ENCODE measurements at places on chromosomes 12 and 14.

GRCh38 chr12:62689042-62689839 lies 222.6 kb downstream of the MON2 start:
- no peak for DNase-seq

DNA sequence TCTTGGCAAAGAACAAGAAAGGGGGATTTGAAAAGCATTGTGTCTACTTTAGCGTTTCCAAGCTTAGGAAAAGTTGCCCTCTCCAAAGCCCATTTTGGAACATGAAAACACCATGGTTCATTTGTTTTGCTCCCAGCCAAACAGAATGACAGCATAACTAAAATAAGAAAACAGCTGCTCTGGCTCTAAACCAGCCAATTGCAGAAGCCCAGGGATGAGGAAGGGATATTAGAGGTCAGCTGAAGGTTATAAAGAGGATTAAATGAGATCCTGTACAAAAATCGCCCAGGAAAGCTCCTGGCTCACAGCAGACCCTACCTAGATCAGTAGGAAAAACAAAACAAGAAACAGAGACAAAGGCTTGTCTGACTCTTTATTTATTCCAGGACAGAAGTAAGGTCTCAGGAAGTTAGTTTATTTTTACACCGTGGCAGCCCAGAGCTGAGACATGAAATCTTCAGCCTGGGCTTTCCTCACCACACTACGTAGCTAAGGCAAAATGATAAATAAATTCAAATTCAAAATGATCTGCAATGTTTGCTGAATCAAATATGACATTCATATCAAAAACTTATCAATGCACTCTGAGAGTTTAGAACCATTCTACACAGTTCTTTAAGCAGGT lies 25.9 kb downstream of the SPX start:
- no peak for DNase-seq

DNA sequence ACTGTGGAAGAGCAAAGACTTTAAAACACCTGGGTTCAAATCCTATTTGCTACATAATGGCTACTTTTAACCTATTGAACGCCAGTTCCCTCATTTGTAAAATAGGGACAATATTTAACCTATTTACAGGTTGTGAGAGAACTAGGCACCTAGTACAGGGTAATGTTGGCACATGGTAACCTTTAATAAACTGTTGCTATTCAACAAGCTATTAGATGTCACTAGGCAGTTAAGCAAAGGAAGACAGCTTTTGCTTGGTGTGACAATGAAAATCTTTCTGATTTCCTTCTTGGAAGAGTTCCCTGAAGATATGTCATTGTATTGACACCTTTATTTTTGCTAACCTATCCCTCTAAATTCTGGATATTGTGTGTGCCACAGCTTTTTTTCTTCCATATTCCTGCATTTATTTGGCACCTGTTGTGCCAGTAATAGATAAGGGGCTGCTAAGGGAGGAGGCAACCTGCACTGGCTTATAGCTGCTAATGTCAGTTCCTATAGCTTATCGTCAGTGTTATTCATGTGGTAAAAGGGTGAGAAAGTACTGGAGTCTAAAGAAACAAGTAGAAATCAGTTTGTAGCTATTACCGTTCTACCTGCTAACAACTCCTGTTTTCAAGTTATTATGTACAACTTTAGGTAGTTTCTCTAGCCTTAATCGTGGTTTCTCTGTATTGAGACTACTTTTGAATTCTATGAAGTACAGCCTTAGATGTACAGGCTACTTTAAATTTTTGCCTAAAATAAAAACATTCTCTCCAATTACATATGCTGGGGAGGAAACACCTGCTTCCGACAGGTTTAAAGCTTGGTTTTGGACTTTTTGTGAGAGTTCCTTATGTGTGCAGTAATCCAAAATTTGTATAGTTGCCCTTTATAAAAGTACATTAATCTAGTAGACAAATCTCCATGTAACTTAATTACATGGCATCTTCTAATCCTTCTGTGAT lies 24.3 kb downstream of the HIF1A start:
- DNase-seq = no peak

GRCh38 chr12:104809706-104810385 lies 148.2 kb downstream of the SLC41A2 start:
- DNase-seq = no peak

GRCh38 chr14:55238019-55238680 lies 33.1 kb upstream of the FBXO34 start:
- no peak for DNase-seq

DNA sequence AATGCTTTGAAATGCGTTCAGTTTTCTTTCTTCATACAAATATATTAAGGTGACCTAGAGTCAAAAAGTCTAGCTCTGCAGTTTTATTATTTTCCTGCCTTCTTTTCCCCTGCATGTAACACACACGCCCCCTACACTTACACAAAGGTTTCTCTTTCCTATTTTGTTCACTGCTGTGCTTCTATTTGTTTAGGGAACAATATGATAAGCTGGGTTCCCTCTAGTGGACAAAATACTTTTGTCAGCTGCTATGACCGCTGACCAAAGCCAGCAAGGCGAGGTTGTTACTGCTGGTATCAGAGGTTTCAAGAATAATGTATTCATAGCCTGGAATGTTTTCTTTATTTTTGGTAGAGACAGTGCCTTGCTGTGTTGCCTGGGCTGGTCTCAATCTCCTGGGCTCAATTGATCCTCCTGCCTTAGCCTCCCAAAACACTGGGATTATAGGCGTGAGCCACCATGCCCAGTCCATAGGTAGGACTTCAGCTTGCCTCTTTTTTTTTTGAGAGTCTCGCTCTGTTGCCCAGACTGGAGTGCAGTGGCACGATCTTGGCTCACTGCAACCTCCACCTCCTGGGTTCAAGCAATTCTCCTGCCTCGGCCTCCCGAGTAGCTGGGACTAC lies 33.4 kb downstream of the FNTB start:
- peak; percentile 36 for DNase-seq

Measured in T-helper 2 cell (primary cell).